ENCODE measurements at places on chromosomes 13 and 19.

- DNase-seq, result peak; percentile 77
Measured at GRCh38 chr13:75813323-75813722, 177.2 kb downstream of the LMO7 start.

GRCh38 chr13:39952249-39953233 is 297.1 kb downstream of the COG6 start:
- DNase-seq, result no peak

DNA sequence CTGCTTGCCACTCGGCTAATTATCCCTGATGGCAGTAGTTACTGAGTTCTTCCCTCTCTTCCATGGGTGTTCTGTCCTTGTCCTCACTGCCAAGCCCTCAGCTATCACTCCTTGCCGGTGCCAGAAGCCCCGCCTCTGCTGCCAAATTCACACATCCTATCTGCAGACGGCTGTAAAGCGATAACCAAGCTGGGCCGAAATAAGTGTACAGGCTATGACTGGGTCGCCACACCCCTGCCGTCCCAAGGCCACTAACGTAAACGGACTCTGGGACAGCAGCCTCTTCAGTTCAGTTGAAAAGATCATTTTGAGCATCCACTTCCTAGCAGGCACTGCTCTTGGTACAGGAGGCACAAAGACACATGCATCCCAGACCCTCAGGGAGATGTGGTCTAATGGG is 13.3 kb downstream of the SLC7A1 start:
- DNase-seq, result no peak

- DNase-seq, result peak; percentile 85
Measured at GRCh38 chr13:110341445-110342244, 34.6 kb downstream of the COL4A2 start.

DNA sequence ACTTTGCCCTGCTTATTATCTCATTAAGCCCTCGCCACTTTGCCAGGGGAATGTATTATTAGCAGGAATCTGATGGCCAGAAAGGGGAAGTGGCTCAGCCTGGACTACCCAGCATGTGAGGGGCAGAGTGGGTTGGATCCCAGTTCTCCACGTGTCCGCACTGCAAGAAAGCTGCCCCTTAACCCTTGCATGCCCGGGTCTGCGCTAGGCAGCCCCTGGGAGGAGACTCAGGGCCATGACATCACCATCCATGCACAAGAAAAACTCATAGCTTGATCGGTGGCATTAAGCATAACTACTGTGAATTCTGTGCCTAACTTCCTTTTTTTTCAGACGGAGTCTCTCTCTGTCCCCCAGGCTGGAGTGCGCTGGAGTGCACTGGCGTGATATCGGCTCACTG is 8.9 kb downstream of the CACNG8 start:
- no peak for DNase-seq

Data from posterior vena cava (tissue), 2 donors.